Activated CD4-positive, alpha-beta T cell treated with anti-CD3 and anti-CD28 coated beads for 1 hour (primary cell): ENCODE measurements at places on chromosomes 3 and 15.

GRCh38 chr15:68646696-68647095 lies 67.9 kb downstream of the CORO2B start:
- no peak for DNase-seq

DNA sequence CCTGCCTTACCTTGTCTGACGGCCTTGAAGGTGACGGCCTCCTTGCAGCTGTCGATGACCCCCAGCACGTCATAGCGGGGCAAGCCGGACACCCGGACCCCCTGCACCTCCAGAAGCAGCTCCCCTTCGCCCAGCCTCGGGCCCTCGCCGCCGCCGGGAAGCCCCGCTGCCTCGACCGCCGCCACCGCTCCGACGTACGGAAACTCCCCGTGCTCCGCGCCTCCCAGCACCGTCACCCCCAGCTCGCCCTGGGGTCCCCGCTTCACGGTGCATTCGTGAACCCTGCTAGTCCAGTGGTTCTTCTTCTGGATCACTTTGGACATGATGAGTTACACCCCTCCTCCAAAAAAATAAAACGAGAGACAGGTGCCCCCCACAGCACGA lies 740 bp downstream of the MAGI1 start:
- no peak for DNase-seq

DNA sequence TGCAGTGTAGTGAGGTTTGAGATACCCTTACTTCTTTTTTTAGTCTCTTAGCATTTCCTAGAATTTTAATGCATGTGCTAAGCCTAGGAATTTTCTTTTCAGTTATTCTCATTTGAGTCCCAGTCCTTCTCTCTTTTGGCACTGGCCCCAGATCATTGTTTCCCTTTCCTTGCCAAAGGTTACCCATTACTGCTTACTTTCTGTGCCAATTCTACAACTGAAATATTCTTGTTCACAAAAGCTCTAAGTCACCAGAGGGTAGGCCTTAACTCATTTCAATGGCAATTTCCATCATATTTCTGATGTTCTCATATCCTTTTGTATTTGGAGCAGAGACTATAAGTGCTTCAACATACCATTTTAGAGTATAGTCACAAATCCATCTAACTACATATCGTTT lies 199.6 kb upstream of the CBLB start:
- DNase-seq: no peak

DNA sequence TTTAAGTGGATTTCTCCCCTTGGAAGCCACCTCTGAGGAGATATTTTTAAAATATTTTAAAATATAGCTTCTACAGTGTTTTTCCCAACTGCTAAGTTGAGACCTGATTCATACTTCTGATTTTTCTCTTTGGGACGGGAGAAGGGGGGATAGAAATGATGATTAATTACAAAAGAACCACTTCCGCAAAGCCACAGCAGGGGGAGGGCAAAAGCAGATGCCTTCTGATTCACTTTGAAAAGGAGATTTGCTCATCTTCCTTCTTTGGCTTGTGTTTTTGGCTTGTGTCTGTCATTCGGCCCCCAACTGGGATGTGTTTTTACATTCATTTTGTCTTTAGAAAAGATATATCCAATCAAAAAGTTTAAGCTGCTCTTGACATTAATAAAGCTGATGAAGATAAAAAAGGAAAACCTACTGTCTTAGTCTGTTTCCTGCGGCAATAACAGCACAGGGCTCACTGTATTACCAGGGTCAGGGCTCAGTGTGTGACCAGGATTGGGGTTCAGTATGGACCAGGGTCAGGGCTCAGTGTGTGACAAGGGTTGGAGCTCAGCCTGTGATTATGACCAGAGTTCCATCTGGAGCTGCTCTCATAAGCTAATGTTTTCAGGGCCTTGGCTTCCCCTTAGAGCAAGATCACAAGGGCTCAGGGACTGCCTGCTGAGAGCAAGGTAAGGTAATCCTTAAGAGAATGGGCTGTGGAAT lies 223.2 kb downstream of the MTHFS start:
- no peak for DNase-seq

- DNase-seq: no peak
These were observed 5.2 kb downstream of the CDV3 start for GRCh38 chr3:133578548-133579191.

GRCh38 chr3:152595975-152596821 lies 238.7 kb upstream of the P2RY1 start:
- DNase-seq: no peak

DNA sequence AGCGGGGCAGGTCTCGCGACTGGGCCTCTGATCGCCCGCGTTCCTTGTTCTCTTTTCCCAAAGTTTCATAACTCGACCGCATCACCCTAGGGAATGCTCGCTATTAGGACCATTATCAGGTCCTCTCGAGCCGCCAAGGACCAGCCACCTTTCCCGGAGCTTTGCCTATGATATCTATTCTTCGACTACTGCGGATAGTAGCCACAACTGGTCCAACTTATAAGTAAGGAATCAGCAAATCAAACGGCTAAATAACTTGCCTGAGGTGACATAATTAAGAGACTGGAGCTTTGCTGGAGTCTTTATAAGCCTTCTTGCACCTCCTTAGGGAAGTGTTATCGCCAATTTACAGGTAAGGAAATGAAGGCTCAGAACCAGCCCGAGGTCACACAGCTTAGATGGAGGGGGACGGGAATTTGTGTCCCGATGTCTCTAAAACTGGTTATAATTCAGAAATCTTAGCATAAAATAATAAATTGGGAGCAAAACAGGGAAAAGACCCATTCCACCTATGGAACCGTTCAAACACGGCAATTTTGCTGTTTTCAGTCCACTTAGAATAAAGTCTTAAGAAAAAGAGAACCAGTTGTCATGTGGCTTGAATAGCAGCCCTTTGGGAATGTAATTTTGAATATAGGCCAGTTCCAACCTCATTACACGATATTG lies 479 bp upstream of the PLD1 start:
- no peak for DNase-seq

DNA sequence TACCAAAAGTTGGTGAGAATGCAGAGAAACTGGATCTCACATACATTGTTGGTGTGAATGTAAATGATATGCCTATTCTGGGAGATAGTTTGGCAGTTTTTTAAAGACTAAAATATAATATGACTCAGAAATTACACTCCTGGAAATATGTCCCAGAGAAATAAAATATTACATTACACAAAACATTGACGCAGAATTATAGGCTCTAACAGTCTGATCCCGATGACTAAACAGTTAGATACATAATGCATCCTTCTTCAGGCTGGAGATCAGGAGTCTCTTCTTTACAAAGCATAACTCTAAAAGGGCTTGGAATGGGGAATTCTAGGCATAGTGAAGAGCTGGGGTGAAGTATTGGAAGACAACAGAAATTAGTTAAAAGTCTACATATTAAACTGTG lies 586.2 kb upstream of the NECTIN3 start:
- no peak for DNase-seq

GRCh38 chr3:144744473-144744872 lies 772.9 kb downstream of the DIPK2A start:
- no peak for DNase-seq

- no peak for DNase-seq
These were observed 138.8 kb downstream of the MYLK start for GRCh38 chr3:123745184-123745855.
